ENCODE measurements at places on chromosomes 5 and 9.

DNA sequence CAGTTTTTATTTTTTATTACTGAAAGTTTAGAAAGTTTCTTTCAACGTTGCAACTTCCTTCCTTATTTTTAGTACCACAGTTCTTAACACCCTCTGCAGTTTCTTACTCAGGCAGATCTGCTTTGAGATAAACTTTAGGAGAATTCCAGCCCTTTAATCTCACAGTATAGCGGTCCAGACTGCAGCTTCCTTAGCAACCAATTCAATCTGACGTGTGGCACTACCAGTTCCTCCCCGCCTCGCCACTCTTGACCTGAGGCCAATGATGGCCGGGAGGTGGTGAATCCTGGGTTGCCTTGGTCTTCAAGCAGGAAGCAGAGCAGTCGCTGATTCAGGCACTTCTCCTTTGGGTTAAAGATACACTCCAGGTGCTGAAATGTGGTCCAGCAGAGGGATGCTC, 334.3 kb upstream of the TRPC7 start:
- no peak for DNase-seq

GRCh38 chr5:67061511-67061910, 135.1 kb downstream of the CD180 start:
- DNase-seq: no peak

DNA sequence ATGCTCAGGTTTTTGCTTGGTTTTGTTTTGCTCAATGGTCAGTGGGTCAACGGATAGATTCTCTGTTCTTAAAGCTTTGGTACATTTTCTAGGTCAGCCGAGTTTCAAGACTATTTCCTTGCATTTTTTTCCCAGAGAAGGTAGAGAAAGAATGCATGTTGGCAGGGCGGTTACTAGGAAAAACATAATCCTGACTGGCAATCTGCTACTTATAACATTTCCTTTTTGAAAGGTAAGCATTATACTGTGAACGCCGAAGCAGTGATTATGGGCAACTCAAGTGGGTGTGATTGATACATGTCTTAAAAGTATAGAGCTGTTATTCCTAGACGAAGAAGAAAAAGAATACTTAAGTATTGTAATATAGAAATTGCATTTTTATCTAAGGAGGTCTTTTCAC, 273.2 kb downstream of the MAST4 start:
- DNase-seq: no peak

DNA sequence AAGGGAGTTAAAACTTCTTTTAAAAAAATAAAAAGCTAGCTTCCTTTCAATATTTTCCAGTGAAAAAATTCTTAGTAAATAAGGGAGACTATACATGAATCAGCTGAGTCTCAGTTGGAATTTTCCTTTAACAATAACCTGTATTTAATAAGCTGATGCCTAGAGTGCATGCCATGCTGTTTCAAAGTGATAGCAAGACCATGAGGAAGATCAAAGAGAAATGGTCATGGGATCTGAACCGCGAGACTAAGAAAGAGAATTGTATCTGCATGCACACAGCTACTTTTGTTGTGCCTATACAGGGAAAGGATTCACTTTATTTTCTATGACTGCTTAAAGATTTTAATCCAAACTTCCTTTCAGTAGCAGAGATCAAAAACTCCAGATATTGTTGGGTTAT, 2217.0 kb downstream of the MAT2B start:
- no peak for DNase-seq

DNA sequence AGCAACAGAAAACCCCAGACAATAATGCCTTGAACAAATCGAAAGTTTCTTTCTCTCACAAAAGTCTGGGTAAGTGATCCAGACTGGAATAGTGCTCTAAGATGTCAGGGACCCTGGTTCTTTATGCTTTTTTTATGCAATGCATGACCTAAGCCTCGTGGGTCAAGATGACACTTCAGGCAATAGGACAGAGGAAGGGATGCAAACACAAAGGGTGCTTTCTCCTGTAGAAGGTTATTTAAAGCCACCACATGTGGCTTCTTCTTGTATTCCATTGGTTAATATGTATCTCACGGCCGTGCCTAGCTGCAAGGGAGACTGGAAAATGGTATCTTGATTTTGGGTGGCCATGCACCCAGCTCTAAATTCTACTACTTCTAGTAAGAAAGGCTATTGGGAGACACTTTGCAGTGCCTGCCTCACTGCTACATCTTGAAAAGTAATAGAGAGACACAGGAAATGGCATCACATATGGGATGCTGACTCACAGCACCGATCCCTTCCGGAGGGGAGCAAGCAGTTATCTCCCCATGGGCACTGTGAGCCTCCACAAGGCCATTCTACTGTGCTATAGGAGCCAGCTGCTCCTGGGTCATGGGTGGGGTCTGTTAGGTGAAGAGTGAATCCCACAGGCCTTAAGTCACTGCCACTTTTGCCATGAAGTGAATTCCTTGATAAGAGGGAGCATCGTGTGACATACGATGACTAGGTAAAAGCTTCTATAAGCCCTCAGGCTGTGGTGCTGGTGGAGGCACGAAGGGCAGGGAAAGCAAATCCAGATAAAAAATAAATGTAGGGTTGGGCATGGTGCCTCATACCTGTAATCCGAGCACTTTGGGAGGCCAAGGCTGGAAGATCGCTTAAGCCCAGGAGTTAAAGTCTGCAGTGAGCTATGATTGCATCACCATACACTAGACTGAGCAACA, 32.5 kb upstream of the RAB14 start:
- DNase-seq: no peak

DNA sequence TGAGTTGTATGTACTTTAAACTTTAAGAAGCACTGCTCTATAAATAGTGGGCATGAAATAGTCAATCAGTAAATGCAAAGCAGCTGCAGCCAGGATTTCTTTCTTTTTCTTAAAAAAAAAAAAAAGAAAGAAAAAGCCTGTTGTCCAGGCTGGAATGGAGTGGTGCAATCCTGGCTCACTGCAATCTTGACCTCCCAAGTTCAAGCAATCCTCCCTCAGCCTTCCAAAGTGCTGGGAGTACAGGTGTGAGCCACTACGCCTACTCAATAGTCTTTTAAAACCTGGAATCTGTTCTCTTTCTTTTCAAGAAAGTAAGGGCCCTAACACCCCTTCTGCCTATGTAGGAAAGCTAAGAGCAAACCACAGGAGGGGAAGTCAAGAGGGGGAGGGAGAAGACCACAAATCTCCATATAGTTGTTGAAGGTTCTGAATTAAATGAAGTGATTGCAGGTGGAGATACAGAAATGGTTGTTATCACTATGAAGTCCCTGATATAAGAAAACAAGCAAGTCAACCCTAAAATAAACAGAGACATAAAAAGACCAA, 20.6 kb upstream of the TPD52L3 start:
- DNase-seq: no peak

- DNase-seq: no peak
Measured at GRCh38 chr5:98314292-98314691, 459.2 kb upstream of the RGMB start.

DNA sequence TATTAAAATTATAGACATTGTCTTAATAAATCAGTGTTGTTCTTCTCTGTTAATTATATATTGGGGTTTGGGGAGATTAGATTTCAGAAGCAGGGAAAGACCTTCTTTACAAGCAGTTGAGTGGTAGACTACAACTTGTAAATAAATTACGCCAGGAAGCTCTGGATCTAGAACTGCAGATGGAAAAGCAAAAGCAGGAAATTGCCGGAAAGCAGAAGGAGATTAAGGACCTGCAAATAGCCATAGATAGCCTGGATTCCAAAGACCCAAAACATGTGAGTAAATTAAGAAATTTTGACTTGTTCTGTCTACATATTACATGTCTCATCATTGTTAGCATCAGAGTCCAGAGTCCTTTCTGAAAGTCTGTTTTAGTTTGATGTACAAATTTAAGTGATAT, 43.5 kb downstream of the CNTRL start:
- no peak for DNase-seq

Data from D721Med (cell line).